ENCODE measurements at places on chromosomes 3 and 15.

GRCh38 chr15:55168350-55168974, 28.3 kb downstream of the RSL24D1 start:
- DNase-seq, result peak; percentile 65

DNA sequence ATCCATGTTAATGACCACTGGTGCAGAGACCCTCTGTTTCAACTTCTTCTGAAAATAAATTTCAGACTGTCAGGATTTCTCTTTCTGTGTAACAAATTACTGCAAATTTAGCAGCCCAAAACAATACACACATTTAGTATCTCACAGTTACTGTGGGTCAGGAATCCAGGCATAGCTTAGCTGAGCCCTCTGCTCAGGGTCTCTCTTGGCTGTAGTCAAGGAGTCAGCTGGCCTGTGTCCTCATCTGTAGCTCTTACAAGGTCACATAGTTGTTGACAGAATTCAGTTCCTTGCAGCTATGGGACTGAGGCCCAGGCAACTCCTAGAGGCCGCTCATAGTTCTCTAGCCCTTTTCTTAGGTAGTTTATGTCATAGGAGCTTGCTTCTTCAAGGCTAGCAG, 51.9 kb downstream of the NKIRAS1 start:
- DNase-seq, result no peak

DNA sequence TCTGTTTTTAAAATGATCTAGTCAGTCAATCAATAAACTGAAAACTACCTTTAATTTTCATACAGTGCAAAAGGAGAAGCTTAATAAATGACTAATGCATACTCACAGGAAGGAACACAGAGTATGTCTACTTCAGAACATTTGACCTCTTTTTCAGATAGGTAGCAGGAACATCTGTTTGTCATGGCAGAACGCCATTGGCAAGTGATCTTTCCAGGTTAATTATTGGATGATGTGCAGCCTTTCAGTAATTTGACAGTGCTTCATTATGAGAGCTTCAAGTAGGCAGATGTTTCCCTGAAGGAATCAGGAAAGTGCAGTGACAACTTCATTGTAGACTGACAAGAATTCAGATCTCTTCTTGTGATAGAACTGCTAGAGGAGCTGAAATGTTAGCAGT, 325.0 kb downstream of the OTOL1 start:
- DNase-seq, result no peak

GRCh38 chr15:70321172-70321819, 223.6 kb upstream of the TLE3 start:
- DNase-seq, result no peak

DNA sequence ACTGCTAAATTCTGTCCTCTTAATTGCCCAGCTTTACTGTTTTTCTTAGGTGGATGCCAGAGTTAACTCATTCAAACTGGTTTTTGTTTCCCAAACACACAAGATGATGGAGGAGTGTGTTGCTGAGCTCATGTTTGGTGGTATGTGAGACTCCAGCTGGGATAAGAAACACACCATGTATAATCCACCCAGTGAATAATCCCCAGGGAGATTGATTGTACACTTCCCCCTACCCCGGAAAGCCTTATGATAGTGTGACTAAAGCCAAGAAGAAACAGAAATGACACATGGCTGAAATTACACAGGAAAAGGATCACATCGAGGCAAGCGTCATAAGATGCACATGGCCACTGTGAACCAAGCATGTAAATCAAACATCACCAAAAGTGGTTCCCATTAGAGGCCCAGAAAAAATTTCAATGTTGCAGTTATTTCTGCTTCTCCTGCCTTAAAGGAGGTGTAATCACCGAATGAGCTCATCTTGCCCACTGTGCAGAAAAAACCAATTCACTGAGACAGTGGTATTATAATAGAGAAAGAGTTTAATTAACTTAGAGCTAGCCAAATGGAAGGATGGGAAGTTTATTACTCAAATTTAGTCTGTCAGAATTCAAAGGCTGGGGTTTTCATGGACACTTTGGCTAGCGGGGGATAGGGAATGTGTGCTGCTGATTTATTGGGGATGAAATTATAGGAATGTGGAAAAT, 56.7 kb upstream of the MAGI1 start:
- no peak for DNase-seq

GRCh38 chr3:144141496-144141895, 169.9 kb downstream of the DIPK2A start:
- no peak for DNase-seq

- DNase-seq, result no peak
These were observed 605.2 kb upstream of the NAALADL2 start for GRCh38 chr3:174253940-174254339.

- DNase-seq, result no peak
These were observed 166.6 kb downstream of the PLD1 start for GRCh38 chr3:171643681-171644080.

GRCh38 chr3:27657404-27657803, 64.7 kb downstream of the EOMES start:
- DNase-seq, result no peak

GRCh38 chr3:164049847-164050246, 1028.4 kb downstream of the SI start:
- no peak for DNase-seq

DNA sequence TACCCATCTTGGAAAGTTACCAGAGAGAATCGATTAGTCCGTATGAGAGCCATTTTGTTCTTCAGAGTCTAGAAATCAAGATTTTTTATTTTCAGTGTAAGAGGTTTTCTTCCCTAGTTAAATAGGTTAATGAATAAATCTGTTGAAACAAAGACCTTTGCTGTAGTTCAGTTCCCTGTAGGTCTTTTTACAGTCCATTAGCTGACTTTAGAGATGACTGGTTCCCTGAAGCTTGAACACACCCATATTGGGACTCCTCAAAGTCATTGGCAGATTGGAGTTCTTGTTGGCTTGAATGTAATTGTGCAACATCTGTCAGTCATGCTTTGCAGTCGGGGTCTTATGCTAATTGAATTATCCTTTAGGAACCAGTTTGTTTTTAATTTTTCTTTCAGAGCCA, 45.3 kb downstream of the SEMA6D start:
- DNase-seq, result no peak

- DNase-seq, result no peak
These were observed 848.6 kb downstream of the IGSF11 start for GRCh38 chr3:118186051-118186450.

DNA sequence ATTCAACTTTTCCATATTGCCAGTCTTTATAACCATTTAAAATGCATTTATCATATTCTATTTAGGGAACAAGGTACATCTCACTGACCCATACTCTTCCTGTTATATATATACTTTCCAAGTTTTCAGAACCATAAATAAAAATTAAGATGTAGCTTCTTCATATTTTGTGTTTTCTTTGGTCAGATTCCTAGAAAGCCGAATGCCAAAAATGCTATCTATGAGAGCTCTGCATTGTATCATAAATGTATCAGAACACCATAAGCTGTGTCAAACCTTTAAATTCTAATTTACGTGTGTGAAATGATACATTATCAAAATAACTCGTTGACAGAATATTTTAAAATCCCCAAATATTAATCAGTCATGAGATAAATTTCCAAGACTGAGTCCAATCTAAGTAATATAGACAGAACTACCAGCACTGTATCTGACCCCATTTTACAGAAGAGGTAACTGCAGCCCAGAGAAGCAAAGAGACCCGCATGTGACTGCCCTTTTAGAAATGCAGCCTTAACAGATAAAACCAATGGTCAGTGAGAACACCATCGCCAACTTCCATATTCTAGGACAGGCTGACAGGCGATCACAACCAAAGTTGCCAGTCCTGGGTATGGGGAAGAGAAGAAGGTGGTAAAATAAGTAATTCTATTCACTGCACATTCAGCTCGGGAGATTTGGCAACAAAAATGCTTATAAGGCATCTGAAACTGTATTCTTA, 16.2 kb upstream of the RPS17 start:
- DNase-seq, result no peak

DNA sequence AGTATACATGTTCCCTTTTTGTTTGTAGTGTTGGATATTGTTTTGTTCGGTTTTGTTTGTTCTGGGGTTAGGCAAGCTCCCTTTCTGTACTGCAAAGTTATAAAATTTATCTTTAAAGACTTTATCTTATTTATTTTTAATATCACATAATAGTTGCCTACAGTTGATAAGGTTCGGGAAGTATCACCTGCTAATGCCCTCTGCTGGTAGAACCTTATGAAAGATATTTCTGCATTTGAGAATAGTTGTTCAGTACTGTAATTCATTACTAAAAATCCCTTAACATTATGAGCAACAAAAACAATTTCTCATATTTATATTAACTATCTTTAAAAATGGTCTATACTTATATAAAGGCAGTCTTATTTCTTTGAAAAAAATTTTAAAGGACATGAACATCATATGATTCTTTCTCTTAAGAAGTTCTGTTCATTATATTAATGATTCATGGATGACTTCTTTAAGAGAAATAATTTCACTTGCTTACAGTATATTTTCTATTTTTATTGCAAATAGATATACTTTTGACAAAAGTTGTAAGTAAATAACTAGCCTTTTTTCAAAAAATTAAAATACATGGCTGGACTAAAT, 1126.8 kb downstream of the SI start:
- peak; percentile 3 for DNase-seq

- DNase-seq, result peak; percentile 44
These were observed 55.0 kb downstream of the GOLIM4 start for GRCh38 chr3:168040607-168041208.

DNA sequence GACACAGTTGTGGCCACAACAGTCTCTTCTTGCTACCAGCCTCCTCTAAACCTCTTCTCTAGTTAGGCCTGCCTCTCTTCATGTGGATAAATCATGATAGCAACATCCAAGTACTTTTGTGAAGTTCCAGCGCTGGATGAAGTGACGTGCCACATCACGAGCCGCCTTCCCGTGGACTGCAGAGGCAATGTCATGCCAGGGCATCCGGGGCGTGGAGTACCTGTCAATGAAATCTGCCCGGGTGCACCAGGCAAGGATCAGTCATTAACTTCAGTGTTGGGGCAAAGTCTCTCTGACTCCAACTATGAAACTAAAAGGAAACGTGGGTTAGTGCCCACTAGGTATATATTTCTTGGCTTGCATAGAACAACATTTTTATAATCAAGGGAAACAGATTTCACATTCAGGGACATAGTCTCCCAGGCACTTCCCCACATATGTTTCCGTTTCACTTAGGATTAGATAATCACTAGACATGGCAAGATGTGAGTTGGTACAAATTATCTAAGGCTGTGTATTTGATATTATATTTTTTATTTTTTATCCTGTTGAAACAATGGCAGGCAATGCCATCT, 133.6 kb downstream of the PLD1 start:
- no peak for DNase-seq

DNA sequence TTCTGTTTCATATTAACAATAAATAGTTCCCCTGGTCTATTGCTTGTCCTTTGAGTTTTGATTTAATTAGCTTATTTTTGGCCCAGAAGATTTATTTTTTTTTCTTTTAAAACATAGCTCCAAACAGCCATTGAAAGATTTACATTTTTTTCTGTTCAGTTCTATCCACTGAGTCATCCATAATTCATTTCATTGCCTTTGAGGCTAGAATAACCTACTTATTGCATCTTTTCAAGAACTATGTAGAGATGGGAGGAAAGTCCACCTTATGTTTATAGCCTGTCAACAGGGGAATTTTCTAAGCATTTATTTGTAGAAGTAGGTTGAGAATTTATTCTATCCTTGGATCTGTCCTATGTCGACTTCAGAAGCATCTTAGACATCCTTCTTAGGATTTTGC, 53.4 kb upstream of the CHD2 start:
- DNase-seq, result no peak

DNA sequence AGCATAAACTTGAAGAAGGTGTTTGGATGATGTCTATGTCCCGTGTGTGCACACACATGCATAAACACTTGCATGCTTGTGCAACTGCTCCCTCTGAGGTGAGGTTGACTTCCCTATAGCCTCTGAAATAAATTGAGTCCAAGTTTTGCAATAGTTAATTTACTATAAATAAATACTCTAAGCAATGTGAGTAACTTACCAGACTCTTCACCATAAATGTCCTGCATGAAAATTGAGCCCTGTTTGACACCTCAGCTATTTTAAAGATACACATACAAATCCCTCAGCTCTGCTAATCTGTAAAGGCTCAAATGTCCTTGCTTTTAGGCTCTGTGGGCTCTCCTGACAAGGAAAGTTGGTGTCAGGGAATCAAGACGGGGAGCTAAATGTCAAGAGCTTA, 37.1 kb downstream of the GJD2 start:
- DNase-seq, result no peak

DNA sequence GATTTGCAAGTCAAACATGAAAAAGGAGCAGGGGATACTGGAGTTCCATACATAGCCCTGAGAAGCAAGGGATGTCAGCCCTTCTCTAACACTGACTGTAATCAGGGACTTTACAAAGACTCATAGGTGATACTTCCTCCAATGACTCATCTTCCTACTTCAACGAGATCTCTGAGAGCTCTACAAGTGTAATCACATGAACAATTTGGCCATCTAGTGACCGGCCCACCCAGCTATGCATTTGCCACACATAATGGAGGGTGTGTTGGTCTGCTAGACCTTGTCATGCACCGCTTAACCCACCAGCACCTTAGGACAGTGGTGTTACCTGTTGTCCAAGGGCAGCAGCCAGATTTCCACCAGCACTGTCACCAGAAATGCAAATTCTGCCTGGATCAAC, 75.3 kb downstream of the NCEH1 start:
- no peak for DNase-seq

DNA sequence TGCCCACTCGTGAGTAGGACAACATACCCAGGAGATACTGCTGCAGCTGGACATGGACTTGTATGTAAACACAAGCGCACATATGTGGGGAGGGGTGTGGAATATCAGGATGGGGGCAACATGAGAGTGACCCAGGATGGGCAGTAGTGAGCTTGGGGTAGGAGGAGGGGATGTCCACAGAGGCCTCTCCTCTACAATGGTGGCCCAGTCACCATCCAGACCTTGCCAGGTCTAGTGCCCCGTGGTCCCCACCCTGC, 266 bp upstream of the ZBTB47 start:
- DNase-seq, result no peak

GRCh38 chr3:114855839-114856238, 291.2 kb downstream of the ZBTB20 start:
- DNase-seq, result no peak

GRCh38 chr3:193780397-193780796, 187.4 kb downstream of the OPA1 start:
- DNase-seq, result no peak

GRCh38 chr15:41790756-41791546, 16.7 kb downstream of the MAPKBP1 start:
- peak; percentile 58 for DNase-seq

DNA sequence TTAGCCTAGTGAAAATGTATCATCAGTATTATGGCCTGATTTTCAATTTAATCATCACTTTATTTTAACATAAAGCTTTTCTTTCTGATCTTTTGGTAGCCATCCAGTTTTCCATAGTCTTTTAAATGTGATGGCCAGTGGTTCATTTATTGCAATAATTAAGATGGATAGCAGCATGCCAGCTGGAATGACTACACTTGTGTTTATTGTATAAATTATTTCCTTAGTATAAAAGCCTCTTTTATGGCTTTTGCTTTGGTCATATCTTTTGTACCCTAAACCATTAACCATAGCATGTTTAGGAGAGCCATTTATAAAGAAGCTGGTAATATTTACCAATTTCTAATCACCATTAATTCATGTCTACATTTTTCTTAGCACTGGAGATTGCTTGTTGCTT, 31.7 kb downstream of the ALCAM start:
- DNase-seq, result no peak

Measured in Jurkat, Clone E6-1 (cell line).